ENCODE measurements at places on chromosomes 1 and 21. TPM values are rescaled to one million over a fixed set of nuclear protein-coding genes. Genes with fewer than 3 reads are reported as not detected.

The LCE1D gene
- not detected for total RNA-seq

The LIPI gene
- not detected for total RNA-seq

- DNase-seq: no peak
- H3K27ac ChIP-seq: no peak overlapping the region
- no peaks in the 10 kb centered on the region for H3K27me3 ChIP-seq
- H3K4me3 ChIP-seq: no peak overlapping the region
Measured at GRCh38 chr1:27361044-27361402, 5.7 kb downstream of the MAP3K6 start.

- peaks cover 42% of the 10 kb centered on the region for H3K4me1 ChIP-seq
- no peaks in the 10 kb centered on the region for H3K27me3 ChIP-seq
Measured at GRCh38 chr1:221712198-221712684, 29.6 kb downstream of the DUSP10 start.

- no peaks in the 10 kb centered on the region for H3K36me3 ChIP-seq
- no peak overlapping the region for H3K4me3 ChIP-seq
- DNase-seq: no peak
- no peaks in the 10 kb centered on the region for H3K27me3 ChIP-seq
- H3K4me1 ChIP-seq: peaks cover 6% of the 10 kb centered on the region
Measured at GRCh38 chr1:235888119-235888643, 21.5 kb upstream of the LYST start.

DNA sequence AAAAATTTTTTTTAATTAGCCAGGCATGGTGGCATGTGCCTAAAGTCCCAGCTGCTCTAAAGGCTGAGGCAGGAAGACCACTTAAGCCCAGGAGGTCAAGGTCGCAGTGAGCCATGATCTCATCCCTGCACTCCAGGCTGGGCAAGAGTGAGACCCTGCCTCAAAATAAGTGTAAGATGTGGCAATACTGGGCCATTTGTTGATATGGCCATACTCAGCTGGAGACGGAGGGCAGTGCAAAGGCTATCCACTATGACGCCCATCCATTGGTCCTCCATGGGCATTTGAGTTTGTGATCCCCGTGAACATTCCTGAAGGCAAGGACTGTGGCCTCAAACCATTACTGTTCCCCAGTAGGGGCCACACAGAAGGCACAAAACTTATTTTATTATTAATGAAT is 1.5 kb downstream of the CASP9 start:
- H3K36me3 ChIP-seq: peaks cover 5% of the 10 kb centered on the region
- H3K4me1 ChIP-seq: peaks cover 22% of the 10 kb centered on the region
- no peak overlapping the region for H3K4me3 ChIP-seq

DNA sequence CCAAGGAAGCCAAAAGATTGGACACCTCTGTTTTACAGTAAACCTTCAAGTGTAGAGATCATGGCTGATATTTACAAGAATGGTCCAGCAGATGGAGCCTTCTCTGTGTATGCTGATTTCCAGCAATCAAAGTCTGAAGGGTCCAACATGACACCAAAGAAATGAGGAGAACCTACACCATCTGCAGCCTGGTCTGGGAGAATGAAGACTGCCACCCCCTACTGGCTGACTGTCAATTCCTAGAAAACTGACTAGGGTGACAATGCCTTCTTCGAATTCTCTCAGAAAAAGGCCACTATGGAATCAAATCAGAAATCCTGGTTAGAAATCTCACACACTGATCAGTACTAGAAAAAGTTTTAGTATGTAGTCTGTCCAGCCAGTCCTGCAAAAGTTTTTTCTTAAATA is 83.3 kb downstream of the CDC42BPA start:
- no peak overlapping the region for H3K27ac ChIP-seq
- no peaks in the 10 kb centered on the region for H3K4me1 ChIP-seq
- no peaks in the 10 kb centered on the region for H3K27me3 ChIP-seq
- DNase-seq: no peak

Measured in upper lobe of right lung (tissue), 1 donor.